ENCODE measurements at places on chromosomes 13 and 19.

DNA sequence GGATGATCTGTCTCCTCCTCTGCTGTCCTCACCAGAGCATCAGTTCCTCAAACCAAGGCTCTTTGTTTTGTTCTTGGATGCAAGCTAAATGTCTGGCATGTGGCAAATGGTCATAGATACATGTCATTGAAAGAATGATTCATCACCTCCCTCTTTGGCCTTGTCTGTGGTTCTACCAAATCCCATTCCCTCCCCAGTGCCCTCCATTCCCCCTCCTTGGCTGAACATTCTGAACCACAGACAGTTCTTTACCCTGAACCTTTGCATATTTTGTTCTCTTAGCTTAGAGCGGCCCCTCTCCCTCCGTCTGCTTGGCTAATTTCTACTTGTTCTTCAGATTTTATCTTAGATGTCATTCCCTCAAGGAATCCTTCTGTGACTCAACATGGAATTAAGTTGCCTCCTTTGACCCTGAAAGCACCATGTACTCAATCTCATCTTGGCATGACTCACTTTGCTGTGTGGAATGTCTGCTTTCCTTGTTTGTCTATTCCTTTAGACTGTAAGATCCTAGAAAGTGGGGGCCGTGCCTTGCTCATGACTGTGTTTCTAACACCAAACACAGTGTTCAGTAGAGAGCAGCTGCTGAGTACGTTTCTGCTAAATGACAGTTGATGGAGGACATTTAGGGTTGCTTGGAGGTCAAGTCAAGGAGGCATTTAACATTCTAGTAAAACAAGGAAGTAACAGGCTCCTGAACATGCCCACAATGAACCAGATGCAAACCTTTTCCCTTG lies 8.1 kb downstream of the ALOX5AP start:
- no peak for DNase-seq

GRCh38 chr13:97301382-97302095 lies 79.4 kb downstream of the MBNL2 start:
- no peak for DNase-seq

GRCh38 chr19:46927106-46927505 lies 66.3 kb downstream of the ARHGAP35 start:
- no peak for DNase-seq

- no peak for DNase-seq
Measured at GRCh38 chr13:25171517-25172302, at the start of gene AMER2. Gene AMER2 (minus strand): TSS chr13:25172288. CDS start chr13:25171619, 669 bp downstream.

- DNase-seq, result no peak
Measured at GRCh38 chr13:40115426-40115825, 460.0 kb downstream of the COG6 start.

DNA sequence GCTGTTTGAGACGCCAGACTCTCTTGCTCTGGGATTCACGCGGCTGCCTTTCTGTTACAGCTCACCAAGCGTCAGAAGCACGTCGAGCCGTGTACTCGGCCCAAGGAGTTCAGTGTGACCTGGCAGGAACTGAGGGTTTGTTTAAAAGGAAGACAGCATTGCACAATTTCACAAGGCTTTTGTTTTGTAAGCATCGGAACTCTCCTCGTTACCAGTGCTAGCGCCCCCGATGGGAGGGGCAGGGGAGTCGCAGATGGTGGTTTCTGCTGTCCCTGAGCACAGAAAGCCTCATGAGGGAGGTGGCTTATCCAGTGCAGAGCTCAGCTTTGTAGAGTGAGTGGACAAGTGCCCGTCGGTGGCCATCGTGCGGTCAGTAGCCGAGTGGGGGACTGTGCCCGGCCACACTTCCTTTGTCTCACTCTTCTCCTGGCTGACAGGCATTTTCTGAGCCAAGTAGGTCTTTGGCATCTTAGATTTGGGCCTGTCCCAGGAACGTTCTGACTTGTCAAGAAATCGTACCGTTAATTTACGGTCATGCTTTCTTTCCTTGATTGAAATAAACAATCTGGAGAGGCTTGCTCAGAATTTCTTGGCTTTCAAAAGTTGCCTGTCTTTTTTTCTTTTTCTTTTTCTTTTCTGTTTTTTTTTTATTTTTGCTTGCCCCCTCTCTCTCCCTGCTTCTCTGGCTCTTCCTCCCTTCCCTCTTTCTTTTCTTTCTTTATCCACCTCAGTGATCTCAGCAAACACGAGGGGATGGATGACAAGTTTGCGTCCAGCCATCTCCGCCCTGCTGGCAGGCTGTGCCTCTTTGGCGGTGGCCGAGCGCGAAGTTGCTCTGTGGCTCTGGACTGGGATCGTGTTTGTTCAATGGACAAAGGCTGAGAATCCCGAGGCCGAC lies 7.7 kb downstream of the KDM4B start:
- DNase-seq, result no peak

GRCh38 chr13:74683411-74683810 lies 549.2 kb upstream of the KLF12 start:
- DNase-seq, result no peak

GRCh38 chr19:30452931-30453330 lies 80.7 kb downstream of the ZNF536 start:
- DNase-seq, result no peak

- DNase-seq, result no peak
Measured at GRCh38 chr13:38850868-38851626, 139.6 kb downstream of the STOML3 start.

DNA sequence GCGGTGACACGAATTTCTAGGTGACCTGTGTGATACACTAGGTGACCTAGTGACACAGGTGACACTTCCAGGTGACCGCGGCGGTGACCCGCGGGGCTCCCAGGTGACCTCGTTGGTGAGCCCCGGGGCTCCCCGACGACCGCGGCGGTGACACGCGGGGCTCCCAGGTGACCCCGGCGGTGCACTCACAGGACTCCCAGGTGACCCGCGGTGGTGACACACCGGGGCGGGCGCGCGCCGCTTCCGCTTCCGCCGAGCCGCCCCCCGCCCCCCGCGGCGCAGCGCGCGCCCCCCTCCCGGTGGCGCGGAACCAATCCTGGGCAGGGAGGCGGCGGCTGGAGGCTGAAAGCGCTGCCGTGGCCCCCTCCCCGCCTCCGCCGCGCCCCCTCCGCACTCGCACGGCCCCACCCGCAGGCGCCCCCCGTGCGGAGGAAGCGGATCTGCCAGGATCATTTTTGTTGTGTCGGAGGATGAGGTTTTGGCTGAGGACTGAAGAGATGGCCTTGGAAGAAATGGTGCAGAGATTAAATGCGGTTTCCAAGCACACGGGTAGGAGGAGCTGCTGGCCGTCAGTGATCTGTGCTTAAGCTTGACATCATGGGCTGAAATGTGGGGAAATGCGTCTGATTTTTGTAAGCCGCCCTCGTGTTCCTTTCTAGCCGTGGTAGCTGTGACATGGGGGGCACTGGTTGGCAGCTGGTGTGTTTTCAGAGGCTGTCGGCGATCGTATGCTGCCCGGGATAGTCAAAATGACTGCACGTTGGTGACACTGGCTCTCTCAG lies at the start of gene MCF2L:
TSS of gene MCF2L (plus strand) at position 305 of the 782 bp plus-strand sequence. CDS start at position 471, 166 bp downstream.
- peak; percentile 74 for DNase-seq

DNA sequence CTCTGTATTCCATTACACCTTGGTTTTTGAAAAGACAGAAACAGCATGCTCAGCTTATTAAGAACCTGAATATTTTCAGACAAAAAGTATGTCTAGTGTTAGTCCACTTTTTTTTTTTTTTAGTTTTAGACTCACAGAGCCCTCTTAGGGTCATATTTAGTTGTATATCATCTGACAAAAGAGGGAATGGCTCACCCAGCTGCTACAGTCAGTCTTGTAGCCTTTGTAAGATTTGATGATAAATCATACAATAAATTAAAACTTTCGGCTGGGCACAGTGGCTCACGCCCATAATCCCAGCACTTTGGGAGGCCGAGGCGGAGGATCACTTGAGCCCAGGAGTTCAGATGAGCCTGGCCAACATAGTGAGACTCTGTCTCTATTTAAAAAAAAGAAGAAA lies 43.7 kb upstream of the LDLR start:
- no peak for DNase-seq
